Caco-2 (cell line): ENCODE measurements at places on chromosomes 12 and 14.

DNA sequence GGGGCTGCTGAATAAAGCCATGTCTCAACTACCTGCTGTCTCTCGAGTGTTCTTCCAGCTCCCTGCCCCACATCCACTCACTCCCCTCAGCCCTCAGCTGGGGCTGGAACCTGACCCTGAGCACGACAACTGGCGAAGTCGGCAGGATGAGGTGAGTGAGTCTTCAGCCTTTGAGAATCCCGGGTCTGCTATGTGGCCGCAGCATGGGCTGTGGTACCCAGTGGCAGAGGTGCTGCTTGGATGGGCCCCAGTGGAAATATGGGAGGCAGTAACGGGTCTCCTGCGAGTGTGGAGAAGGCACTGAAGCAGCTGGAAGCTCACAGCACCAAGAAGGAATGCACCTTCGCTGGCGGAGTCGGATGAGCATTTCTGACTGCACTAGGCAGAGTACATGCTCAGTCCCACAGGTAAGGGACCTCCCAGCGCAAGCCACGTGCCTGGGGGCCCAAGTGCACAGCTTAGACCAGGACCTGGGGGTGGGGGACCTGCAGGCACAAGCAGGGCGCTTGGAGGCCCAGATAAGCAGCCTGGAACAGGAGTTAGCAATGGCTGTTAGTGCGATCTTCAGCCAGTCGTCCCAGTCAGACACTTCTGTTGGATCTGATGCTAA is 95.5 kb upstream of the TMPO start:
- DNase-seq: no peak

DNA sequence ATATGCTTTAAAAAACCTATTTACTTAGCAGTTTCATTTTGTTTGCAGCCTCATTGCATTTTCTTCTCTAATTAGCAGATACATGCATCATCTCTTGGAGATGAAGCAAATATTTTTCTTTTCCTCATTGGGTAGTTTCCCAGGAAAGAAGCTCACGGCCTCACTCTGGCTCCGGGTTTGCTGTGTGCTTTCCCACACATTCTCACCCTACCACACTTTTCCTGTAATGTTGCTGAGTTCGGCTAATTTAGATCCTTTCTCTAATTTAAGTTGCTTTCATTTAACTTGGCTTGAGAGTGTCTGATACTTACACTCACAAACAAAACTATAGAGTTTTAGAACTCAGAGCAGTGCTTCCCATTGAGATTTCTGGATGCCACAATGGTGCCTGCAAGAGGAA is 928.2 kb downstream of the NRXN3 start:
- no peak for DNase-seq

DNA sequence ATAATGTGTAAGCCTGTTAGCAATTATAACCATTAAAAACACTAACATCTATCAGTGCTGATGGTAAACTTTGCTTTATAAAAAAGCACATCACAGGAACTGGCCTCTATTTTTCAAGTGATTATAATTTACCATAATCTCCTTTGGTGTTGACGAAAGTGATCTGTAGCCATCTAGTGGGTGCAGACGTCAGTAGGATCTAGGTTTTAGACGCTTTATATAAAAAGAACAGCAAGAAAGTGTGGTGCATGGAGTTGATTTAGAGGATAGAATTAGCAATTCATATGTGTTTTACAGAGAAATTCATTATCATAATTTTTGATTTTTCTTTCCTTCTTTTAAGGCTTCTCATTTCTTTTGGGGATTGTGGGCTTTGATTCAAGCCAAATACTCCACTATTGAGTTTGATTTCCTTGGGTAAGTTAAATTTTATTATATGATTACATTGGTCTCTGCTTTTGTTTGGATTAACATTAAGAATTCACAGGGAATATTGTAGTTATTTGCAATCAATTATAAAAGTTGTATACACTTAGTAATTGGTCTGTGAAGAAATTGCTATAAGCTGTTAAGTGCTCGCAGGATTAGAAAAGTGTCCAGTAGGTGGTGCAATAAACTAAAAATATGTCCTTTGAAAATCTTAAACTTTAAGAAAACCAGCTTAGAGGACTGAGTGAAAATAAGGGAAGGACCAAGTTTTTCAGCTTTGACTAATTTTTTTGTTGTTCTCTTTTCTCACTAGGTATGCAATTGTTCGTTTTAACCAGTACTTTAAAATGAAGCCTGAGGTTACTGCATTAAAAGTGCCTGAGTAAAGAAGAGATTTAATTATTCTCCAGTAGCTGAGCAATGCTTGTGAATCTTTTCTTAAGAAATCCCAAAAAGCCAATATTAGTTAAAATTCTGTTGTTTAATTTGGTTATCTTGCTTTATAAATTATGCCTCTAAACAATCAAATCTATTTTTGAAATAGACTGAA is 59.5 kb downstream of the ETNK1 start:
- peak; percentile 53 for DNase-seq

DNA sequence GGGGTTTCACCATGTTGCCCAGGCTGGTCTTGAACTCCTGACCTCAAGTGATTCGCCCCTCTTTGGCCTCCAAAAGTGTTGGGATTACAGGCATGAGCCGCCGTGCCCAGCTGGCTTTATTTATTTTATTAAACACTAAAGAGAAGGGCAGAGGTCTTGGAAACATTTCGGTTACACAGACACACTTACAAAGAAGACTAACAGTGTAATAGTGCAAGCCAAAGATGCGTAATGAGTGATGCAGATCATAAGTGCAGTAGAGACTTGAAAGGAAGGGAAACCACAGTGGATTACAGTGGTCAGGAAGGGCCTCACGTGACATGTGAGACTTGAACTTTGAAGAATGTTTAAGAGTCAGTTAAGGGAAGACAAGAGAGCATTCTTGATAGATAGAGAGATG is 33.9 kb upstream of the CDK17 start:
- no peak for DNase-seq

- no peak for DNase-seq
Measured at GRCh38 chr12:52013626-52014310, 7.0 kb downstream of the TAMALIN start.

GRCh38 chr14:52254086-52254485 is 13.4 kb upstream of the PTGDR start:
- no peak for DNase-seq

GRCh38 chr12:96497855-96498254 is 8.5 kb downstream of the CFAP54 start:
- no peak for DNase-seq

GRCh38 chr12:113515082-113515856 is 43.6 kb upstream of the LHX5 start:
- no peak for DNase-seq

DNA sequence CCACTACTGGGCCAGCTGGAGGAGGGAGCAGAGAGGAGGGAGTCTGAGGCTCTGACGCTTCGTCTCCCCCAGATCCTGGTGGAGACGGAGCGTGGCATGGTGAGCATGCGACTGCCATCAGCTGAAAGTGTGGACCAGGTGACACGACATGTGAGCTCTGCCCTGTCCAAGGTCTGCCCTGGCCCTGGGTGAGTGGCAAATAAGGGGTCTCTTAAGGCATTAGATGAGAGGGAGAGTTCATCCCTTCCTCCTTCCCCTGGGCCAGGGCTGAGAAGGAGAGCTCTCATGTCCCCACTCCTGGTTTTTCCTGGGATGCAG is 2.5 kb downstream of the CARMIL3 start:
- DNase-seq: peak; percentile 19

GRCh38 chr14:53462931-53463778 is 310.0 kb upstream of the DDHD1 start:
- peak; percentile 20 for DNase-seq

- no peak for DNase-seq
Measured at GRCh38 chr12:25051656-25052195, 102.8 kb upstream of the BCAT1 start.

DNA sequence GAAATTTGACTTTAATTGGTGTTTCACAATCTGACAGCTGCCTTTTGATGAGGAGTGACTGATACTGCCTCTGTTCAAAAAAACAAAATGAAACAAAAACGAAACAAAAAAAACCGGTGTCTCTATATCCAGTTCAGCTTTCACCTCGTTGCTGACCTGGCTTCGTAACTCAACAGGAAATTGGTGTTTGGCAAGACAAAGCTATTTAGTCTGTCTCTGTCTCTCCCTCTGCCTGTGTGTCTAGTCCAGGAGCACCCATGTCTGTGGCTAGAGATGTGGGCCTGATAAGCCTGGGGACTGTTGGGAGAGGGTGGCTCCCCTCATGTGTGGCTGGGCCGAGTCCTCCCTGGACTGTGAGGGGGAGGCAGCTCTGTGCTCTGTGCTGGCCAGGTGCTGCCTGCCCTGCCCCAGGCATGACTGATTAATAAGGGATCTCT is 11.3 kb downstream of the CACNA1C start:
- DNase-seq: no peak

DNA sequence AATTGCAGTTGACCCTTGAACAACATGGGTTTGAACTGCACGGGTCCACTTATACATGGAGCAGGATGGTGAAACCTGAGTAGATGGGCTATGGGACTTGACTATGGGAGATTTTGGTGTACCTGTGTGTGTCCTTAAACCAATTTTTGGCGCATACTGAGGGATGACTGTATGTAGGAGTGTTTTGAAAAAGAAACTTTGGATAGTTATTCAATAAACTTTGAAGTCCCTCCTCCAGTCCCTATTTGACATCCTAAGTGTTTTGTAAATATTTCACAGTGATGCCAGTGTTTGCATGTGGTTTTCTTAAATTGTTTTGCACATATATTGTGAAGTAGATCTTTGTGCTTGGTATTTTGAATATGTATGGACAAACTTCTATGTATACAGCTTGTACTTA is 12.4 kb downstream of the KTN1 start:
- no peak for DNase-seq

GRCh38 chr12:106816231-106816630 is 41.7 kb downstream of the RIC8B start:
- DNase-seq: no peak

- no peak for DNase-seq
Measured at GRCh38 chr12:18375131-18375530, 113.8 kb downstream of the PIK3C2G start.

GRCh38 chr12:100544165-100544564 is 29.3 kb upstream of the GAS2L3 start:
- DNase-seq: no peak

- no peak for DNase-seq
Measured at GRCh38 chr14:74893614-74894091, 11.9 kb downstream of the DLST start.

DNA sequence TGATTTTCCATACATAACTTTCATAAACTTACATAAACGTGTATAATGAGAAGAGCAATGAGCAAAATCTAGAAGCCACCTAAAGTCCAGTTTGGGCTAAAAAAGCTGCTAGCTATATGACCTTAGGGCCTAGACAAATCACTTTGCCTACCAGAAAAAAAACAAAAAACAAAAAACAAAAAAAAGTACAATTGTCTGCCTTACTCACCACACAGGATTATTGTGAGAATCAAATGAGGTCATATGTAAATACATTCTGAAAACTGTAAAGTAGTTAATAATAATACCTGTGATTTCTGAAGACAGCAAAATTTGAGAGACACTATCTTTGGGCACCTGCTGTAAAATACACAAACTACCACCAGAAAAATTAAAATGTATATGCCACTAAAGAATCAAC is 4.2 kb downstream of the ATP2B1 start:
- DNase-seq: no peak

DNA sequence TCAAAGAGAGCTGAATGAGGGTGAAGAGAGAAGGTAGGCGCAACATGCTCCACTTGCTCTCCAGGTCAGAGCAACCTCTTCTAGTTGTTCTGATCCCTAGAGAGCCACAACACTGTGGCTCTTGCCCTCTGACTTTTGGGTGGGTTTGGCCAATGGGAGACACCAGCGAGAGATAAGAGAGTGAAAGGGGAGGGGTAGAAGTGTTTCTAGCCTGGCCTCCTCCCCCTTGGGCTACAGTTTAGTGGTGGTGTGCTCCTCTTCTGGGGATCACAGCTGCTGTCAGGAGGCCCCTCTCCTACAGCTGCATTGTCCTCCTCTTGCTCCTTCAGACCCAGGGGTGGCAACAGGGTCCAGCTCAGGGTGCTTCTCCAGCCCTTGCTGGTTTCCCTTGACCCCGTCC is 454.8 kb downstream of the FUT8 start:
- DNase-seq: no peak

DNA sequence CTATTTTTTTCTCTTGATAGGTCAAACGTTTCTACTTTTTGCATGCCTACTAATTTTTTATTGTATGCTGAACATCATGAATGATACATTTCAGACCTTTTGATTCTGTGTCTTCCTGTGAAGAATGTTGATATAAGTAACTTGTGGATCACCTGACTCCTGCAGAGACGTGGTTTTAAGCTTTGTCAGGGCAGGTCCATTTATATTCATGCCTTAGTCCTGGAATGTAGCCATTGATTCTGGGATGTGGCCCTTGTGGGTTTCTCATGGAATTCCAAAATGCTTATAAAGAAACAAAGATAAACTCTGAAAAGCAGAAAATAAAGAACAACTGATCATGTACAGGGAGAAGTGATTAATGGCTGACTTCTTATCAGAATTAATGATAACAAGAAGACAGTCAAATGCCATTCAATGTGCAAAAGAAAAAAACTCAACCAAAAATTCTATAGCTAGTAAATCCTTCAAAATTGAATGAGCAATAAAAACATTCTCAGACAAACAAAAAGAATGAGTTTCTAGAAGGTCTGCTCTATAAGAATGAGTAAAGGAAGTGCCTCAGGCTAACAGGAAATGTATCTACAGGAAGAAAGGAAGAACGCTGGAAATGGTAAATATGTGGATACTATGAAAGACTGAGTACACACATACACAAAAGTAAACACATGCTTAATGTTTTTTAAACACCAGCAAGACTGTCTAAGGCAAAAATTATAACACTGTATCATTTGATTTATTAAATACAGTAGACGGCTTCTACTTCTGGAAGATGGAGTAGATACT is 284.8 kb upstream of the DIO3 start:
- no peak for DNase-seq

GRCh38 chr12:102690253-102690652 is 209.9 kb upstream of the IGF1 start:
- no peak for DNase-seq

GRCh38 chr12:9773216-9773877 is 12.6 kb upstream of the CD69 start:
- DNase-seq: no peak

GRCh38 chr14:60642270-60643140 is 6.8 kb downstream of the SIX1 start:
- DNase-seq: no peak

GRCh38 chr14:38233218-38233617 is 22.7 kb downstream of the CLEC14A start:
- DNase-seq: no peak

GRCh38 chr12:31959701-31960391 is 631 bp downstream of the RESF1 start:
- DNase-seq: peak; percentile 80

DNA sequence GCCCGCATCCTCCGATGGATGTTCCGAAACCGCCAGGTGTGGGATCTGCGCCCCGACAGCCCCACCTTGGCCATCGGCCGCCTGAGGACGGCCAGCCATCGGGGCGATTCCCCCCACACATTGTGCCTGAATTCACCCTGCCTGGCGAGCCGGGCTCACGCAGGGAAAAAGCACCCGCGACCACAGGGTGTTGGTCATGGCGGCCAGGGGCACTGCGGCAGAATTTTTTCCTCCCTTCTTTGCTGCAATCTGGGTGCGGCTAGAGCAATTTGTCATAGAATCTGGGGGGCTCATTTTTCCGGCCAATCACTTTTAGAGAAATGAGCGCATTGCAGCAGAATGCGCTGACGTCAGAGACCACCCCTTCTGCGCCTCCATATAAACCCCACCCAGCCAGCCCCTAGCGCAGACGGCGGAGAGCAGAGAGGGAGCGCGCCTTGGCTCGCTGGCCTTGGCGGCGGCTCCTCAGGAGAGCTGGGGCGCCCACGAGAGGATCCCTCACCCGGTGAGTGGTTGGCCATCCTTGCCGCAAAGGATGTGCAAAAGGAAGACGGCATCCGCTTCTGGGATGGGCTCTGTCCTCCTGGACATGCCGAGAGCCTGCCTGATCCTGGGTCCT is at the start of gene MEG3:
MEG3 (plus strand) TSS at position 406 of the 619 bp plus-strand sequence.
- no peak for DNase-seq
